Right renal cortex interstitium (tissue), 3 donors: ENCODE measurements at places on chromosomes 16 and 17. TPM values are rescaled to one million over a fixed set of nuclear protein-coding genes. Genes with fewer than 3 reads are reported as not detected.

DNA sequence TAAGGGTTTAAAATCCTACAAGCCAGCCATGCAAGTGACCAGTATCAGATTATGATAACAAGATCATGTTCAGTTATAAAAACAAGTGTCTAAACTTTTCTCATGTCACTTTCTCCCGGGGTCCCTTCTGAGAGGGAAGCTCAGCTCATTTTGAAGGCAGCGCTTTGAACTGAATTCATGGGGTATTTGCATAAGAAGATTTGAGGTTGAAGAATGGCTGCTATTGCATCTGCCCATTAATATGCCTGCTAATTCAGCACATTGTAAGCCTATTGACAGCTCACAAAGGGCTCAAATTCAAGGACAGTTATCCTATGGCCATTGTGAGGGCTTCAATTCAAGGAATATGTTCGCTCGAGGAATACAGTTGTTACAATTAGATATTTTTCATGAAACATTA lies 290.2 kb upstream of the IRX3 start:
- no peak for DNase-seq

The ATAD5 gene
- 5.9 TPM for polyA plus RNA-seq

The MAF gene
- 38.2 TPM for polyA plus RNA-seq

The AATK gene
- 2.9 TPM for polyA plus RNA-seq

GRCh38 chr16:54070789-54071343 lies 215.7 kb downstream of the IRX3 start:
- DNase-seq: no peak

- DNase-seq: no peak
Measured at GRCh38 chr16:23504076-23504452, 6.2 kb downstream of the GGA2 start.

The SPATA32 gene
- 0.08 TPM for polyA plus RNA-seq

DNA sequence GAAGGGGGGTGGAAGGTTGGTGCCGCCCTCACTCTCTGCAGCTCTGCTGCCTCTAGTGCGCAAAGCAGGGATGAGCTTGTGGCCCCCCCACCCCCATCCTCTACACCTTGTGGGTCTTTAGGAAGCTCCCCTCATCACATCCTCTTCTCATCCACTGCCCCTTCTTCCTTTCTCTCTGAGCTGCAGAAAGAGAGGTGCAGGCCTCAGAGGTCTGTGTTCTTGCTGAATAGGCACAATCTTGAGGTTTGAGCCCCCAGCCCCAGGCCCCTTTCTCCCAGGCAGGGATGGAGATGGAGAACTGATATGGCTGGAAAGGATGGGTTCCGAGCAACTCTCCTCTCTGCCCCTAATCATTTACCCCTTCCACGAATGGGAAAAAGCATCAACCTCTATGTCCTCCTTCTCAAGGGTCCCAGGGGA lies 2.6 kb downstream of the CACNA1G start:
- DNase-seq: no peak
